ENCODE measurements at places on chromosomes 4 and X.

GRCh38 chr4:6049985-6050384, 31.8 kb upstream of the C4orf50 start:
- DNase-seq: no peak

DNA sequence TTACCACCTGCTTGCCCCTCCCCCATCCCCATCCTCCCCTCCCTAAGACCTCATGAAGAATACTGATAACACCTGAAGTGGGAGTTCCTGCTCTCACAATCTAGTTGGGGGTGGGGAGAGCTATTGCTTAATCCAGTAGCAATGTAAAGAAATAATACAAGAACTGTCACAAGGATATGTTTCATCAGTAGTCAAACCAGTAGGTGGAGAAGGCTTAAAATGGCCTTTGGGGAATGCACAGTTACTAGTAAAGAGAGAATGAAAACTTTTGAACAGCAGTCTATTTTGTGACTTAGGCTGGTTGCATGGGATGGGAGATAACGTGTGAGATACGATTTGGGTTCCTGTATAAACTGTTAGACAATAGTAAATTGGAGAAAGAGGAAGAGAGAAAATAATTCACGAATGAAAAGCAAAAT, 6.0 kb downstream of the GALNT7 start:
- no peak for DNase-seq

- DNase-seq: no peak
These were observed 56.9 kb downstream of the CLCN4 start for GRCh38 chrX:10213716-10214115.

DNA sequence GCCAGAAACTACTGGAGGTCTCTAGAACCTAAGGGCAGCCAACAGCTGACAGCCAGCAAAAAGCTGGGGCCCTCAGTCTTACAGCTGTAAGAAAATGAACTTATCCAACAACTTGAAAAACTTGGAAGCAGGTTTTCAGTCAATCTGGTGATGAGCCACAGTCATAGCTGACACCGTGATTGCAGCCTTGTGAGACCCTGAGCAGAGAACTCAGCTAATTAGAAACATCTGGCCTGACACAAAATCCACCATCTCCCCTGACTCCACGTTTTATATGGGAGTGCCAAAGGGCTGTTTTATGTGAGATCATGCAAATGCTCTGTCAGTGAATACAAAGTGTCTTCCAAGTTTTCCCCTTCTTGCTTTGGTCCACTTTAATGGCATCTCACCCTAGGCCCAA, 198.8 kb upstream of the DCAF8L1 start:
- no peak for DNase-seq

GRCh38 chr4:118367872-118368271, 15.1 kb upstream of the PRSS12 start:
- DNase-seq: no peak

GRCh38 chrX:8849945-8850344, 48.8 kb upstream of the FAM9A start:
- no peak for DNase-seq

DNA sequence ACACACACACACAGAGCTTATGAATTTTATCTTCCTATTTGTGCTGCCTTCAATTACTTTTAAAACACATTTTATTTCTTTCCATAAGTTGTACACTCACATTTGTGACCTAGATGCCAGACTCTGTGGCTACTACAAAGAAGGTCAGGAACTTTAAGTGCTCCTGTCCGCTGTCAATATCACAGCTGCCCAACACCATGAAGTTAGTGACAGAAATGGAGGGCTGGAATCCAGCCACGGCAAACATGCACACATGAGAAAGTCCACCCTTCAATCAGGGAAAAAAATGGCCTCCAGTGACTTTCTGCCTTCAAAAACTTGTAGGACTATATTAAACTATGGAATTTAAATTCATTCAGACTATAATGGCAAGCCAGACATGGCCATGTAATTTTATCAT, 334.4 kb upstream of the FSTL5 start:
- DNase-seq: no peak

DNA sequence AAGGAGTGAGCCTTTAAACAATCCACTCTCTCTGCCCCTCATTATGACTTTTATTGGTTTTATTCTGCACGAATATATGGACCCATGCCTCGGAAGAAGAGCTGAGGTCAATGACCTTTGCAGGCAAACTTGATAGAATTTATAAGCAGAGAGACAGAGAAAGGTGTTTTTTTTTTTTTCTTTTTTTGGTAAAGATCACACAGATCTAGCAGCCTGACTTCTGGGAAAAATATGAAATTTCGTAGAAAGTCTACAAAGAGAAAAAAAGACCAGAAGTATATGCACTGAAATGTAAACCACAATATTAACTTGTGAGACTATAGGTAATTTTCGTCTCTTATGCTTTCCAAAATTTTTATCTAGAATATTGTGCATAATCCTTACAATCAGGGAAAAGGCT, 61.6 kb downstream of the LEF1 start:
- no peak for DNase-seq

DNA sequence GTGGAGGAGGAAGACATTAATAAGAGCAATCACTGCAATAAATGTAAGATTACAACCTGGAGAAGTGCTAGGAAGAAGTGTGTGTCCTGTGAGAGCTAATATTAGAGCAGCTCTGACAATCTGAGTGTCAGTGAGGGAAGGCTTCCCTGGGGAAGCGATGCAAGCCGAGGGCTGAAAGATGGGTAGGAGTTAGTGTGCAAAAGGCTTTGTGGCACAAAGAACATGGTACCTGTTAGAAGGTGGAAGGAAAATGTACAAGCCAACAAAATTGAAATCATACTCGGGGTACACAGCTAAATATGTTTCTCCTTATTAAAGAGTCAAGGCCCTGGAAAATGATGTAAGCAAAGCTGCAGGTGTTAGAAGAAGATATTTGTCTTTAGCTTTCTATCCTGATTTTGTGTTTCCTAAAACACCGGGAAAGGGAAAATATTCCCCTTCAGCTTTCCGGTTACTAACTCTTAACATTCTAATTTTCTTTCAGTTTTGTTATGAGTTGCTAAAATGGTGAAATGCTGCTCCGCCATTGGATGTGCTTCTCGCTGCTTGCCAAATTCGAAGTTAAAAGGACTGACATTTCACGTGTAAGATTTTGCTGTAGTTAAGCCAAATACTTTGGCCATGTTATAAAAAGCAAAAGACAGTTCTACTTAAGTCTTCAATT, 808 bp downstream of the THAP6 start:
- no peak for DNase-seq

DNA sequence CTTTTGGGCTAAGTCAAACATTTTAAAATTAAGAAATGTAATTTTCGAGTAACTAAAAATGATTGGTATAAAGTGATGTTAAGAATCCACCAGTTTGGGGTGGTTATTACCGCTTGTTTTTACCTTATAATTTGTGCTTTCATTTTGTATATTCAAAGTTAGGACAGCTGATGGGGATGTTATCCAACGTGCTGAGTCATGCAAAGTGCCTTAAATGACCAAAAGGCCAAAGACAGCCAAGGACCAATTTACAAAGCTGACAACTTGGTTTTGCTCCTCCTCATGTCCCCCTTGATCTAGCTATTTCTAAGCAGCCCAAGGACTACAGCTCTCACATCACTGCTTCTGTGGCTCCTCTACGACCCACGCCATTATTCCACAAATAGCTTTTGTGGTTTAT, 181.4 kb upstream of the PCDH7 start:
- no peak for DNase-seq

DNA sequence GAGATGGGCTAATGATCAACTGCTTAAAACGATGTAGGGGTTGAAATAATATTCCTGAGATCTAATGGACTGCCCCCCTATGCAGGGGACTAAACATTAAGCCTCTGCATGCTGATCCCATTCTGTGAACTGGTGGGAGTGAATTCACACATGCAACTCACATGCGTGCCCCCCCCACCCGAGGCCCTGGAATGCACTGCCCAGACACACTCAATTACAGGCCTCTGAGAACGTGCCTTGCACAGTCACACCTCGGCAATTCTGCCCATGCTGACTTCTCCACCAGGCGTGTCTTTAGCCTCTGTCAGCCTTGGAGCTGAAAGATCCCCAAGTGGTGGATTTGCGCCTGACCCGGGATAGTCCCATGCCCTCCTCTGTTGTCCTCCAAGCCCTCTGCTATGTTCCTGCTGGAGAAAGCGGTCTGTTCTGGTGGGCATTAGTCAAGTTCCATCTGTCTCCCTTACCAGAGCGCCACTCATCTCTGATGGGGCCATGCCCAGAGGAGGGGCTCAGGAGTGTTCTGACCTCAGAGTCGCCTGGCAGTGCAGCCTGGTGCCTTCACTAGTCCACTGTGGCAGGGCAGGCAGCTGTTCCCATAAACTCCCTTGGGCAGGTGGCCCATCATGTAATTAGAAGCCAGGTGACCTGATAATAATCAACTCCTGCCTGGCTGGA, 86.5 kb downstream of the DRD5 start:
- DNase-seq: no peak

DNA sequence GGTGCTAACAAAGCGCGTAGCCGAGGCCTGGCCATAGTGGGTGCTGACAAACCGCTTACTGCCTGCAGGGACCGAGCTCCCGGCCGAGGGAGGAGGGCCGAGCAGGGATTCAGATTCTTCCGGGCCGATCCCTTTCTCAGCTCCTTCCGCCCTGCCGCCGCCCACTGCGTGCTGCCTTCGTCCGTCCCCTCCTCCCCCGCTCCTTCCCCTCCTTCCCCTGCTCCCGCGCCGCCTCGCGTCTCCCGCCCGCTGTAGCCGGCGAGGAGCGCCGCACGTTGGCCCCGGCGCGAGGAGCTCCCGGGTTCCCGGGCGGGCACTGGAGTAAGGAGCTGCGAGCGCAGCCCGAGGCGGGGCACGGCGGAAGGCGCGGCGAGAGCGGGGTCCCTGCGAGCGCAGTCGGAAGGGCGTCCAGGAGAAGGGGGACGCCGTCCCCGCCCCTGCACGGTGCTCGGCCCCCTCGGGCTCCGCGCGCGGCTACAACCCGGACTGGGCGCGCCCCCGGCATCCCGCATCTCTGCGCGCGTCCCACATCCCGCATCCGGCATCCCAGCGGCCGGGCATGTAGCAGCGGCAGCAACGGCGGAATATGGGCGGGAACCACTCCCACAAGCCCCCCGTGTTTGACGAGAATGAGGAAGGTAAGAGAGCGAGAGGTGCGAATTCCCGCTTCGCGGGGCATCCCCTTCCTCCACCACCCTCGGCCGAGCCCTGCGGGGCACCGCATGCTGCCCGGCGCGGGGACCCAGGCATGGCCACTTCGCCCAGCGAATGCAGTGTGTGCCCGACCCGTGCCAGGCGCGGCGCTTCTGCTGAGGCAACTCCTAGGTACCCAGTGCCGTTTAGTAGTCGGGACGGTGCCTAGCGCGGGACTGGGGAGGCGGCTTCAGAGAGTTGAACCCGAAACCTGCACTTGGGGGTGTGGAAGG, at the start of gene STK32B:
Gene STK32B (plus strand): TSS at position 203 of the 926 bp plus-strand sequence.
- peak; percentile 34 for DNase-seq

DNA sequence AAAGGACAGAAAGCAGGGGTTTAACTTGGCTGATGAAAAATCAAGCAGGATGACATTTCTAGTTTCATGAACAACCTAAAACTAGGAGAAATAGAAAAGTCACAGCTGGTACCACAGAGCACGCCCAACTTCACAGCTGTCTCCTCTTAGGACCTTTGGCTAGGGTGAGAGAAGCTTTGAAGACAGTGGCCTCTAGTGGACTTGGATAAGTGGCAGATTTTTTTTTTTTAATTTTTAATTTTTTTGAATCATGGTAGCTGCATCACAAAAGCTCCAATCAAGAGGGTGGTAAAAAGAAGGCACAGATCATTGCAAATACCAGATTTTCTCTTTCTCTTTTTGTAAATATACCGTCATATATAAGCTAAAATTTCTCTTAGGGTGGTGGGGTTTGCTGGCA, 20.2 kb upstream of the MAP3K15 start:
- no peak for DNase-seq

GRCh38 chrX:150676221-150676620, 17.0 kb upstream of the MTMR1 start:
- DNase-seq: no peak

- DNase-seq: no peak
These were observed 82.1 kb downstream of the GUCY2F start for GRCh38 chrX:109399831-109400230.

DNA sequence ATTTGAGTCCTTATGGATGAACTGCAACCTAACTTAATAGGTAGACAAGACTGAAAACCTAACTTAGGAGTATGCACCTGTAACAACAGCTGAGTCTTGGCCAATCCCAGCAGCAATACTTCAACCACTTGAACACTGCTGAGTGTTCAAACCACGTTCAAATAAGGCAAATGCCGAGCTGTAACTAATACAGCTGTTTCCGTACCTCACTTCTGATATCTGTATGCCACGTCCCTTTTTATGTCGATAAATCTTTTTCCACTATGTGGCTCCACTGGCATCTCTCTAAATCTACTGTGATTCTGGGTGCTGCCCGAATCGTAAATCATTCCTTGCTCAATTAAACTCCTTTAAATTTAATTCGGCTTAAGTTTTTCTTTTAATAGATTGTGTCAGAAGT, 459.7 kb downstream of the INPP4B start:
- no peak for DNase-seq

DNA sequence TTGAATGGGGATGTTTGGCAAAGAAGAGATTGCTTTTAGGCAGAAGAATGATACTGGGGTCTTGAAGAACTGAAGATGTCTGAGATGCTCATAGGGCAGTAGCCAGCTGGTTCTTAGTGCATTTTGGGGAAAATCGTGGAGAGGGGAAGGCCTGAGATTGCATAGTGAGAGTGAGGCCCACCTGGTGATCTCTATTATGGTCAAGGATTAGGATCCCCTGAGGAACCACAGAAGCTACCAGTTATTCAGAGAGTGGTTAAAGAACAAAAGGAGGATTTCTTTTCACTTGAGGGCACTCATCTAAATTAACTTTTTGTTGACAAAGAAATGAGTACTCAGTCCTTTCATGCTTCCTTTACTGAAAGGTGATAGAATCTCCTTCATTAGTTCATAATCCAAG, 271.3 kb upstream of the HAND2 start:
- DNase-seq: no peak

DNA sequence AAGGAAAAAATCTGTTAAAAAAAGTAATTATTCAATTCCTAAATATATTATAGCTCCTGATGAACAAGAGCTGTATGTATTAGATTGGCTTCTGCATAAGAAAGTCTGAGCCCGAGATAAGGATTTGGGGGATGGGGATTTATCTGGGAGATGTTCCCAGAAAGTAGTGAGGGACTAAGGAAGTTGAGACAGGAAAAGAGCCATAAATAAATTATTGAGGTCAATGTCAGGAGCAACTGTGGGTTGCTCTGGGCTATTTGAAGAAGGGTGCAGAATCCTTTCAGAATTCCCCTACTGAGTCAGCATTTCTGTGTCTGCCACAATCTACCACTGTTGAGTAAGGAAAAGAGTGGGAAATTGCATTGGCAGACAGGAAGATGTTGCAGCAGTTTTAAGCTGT, 3.1 kb upstream of the TDO2 start:
- DNase-seq: no peak

DNA sequence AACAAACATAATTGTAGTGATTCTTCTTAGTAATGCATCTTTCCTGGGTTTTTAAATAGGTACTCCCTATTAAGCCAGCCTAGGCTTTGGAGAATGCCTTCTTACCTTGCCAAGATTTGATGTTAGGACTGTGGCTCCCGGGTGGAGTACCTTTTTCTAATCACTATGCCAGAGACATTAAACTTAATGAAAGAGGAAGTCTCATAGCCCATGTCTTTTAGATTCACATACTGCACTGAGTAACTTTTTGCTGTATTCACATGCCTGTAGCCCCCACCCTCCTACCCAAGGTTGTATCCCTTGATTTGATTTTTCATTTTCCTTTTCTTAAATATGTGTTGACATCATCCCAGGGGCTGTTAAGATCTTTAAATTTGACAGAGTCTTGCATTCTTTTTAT, 104.2 kb upstream of the TLR2 start:
- no peak for DNase-seq

- no peak for DNase-seq
These were observed 23.8 kb downstream of the SSX1 start for GRCh38 chrX:48278958-48279357.

- DNase-seq: no peak
These were observed at the start of gene RAB33B for GRCh38 chr4:139454111-139455045. TSS of gene RAB33B (plus strand) at chr4:139454121. CDS start at chr4:139454196, 75 bp downstream.

Data from activated T-cell treated with anti-CD3 and anti-CD28 coated beads, Interleukin-2, amount 50 U/mL, for 24 hours (primary cell).